ENCODE measurements at places on chromosomes 7 and 10.

GRCh38 chr7:129591868-129592267, 19.7 kb upstream of the NRF1 start:
- DNase-seq: no peak

GRCh38 chr7:90595801-90596670, at the start of gene CDK14:
TSS of gene CDK14 (plus strand) at chr7:90596321. CDS start at chr7:90596628, 307 bp downstream.
- DNase-seq: peak; percentile 12

DNA sequence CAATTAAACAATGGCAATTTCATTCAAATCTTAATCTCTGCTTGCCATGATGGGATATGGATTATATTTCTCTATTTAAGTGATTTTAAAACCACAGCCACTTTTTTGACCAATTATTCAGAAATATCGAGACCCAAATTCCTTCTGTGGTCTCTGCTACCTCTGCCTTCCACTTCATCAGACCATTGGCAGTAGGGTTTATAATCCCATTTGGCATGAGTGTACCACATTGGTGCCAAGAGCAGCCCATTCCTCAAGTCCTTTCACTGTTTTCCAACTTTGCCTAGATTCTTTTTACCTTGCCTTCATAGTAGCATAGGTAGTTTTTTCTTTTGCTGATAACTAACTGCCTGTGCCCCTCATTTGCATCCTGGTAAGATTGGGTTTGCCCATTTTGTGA, 319.9 kb downstream of the ARL4A start:
- no peak for DNase-seq

DNA sequence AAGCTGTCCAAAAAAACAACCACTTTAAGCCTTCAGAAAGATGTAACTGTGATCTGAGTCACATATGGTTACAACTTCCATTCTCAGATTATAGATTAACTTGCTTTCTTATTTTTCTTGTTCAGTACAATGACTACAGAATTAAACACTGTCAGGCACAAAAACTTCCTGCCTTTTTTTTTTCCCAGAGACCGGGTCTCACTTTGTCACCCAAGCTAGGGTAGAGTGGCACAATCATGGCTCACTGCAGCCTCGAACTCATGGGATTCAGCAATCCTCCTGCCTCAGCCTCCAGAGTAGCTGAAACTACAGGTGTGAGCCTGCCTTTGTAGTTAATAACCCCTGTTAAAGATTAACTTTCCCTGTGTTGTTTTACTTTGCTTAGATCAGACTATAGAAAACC, 163.2 kb downstream of the AVL9 start:
- no peak for DNase-seq

- DNase-seq: no peak
Observed at GRCh38 chr10:50410066-50410811, 158.9 kb upstream of the ASAH2 start.

- DNase-seq: no peak
Observed at GRCh38 chr7:36916619-36917018, 192.3 kb upstream of the AOAH start.

Measured in smooth muscle cell of the brain vasculature (primary cell).